CD4-positive, alpha-beta T cell treated with Interferon alpha-2 for 1 hour (primary cell): ENCODE measurements at places on chromosomes 2 and 18.

DNA sequence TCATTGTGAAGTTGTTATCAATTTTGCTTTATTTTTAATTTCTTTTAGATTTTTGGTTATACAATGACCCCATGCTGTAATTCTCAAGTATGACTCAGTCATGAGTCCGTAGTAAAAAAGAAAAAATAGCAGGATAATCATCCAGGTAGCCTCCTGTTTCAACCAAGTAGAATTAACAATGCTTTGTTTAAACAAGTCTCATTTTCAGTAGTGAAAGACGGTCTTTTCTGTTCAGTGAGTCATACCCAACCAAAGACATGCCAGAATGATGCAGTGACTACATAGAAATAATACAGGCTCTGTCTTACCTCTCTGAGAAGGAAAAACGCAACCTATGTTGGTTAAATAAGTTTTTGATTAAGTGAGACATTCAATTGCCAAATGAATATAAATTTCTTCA lies 67.8 kb upstream of the DSC1 start:
- no peak for DNase-seq

DNA sequence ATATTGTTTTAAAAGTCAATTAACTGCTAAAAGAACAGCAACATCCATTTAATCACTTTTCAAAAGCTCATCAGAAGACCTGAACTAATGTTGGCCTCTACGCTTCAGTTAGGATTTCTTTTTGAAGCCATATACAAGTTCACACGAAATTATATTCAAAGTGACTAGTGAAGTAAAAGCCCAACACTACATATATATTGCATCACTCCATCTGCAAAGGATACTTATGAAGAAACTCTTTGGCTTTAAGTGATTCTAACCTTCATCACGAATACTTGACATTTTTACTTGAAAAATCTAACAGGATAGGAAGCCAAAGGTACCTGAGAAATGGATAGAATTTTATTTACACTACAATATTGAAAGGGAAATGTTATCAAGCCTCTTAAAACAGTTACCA lies 50.4 kb downstream of the LRPPRC start:
- DNase-seq: no peak

DNA sequence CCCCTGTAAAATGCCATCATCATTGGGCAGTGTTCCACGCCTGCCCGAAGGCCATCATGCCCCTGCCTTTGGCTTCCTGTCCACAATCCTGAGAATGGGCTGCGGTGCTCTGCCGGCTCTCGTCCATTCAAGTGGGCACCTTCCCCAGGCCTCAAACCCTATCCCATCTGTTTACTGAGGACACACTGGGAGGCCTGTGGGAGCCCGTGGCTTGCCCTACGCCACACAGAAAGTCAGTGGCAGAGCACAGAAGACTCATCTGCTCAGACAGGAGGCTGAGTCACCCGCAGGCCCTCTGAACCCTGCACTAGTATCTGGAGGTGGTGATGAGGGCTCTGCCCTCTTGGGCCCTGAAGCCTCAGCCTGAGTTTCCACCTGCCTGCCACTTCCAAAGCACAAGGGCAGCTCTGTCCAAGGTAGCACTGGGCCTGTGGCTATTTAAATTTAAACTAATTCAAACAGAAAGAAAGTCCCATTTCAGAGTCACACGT lies 19.1 kb upstream of the ANKRD53 start:
- no peak for DNase-seq

DNA sequence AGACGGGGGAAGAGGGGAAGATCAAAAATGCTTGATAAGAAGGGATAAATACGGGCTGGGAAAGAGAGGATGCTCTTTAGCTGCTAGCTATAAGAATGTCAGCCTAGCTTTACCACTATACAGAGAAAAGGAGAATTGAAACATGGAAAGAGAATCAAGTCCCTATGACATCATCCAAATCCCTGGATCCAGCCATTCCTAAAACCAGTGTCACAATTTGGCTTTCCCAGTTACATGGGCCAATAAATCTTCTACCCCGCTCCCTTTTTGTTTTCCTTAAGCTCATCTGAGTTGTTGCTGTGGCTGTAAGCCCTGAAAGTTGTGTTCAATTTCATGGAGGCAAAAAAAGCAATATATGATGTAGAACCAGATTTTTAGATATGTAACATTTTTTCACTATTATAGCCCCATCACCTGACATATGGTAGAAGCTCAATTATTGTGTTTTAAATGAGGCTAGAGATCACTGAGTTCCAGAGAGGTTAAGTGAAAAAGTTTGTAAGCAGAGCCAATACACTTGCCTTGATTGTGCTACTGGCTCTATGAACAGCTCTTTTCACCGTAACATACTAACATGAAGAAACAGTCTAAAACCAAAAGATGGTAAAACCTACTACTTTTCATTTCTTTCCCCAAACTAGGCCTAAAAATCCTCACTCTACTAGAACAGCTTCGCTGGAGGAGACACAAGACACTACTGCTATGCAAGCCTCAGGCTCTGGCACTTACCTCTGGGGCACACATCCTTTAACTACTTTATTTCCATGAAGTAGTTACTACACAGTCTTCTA lies 4.3 kb downstream of the HNRNPLL start:
- no peak for DNase-seq

- DNase-seq: no peak
Measured at GRCh38 chr2:158903711-158904405, 64.6 kb upstream of the TANC1 start.

GRCh38 chr2:126658905-126659561 lies 3.1 kb downstream of the GYPC start:
- peak; percentile 87 for DNase-seq

DNA sequence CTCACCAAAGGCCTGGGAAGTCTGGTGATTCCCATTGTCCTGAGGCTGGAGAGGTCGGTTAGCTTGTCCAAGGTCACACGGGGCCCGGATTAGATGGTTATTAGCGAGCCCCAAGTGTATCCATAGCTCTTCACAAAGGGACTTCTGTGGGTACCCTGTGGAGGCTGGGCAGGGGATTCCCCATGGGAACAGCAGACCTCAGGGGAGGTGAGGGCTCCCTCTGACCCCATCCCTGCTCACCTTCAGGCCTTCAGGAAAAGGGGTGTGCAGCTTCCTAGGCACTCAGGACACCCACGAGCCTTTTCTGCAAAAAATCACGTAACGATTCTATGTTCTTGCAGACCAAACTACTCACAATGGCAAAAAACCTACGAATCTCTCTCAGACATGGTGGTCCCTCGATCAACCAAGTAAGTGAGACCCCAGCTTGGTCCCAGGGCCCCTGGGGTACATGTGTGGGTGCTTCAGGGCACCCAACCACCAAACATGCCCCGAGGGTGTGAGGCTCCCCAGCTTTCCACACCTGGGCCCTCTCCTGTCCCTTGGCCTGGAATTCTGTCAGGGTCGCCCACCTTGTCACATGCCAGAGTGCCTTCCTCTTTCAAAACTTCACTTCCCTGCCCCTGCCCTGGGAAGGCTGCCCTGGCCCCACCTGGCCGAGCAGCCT lies 40.3 kb downstream of the PDIA6 start:
- no peak for DNase-seq
